ENCODE measurements at places on chromosomes 6 and 20.

- DNase-seq: peak; percentile 35
Observed at GRCh38 chr20:64057628-64058498, 5.1 kb upstream of the TCEA2 start.

GRCh38 chr20:25058847-25059810 is 1.2 kb upstream of the ACSS1 start:
- peak; percentile 30 for DNase-seq

GRCh38 chr6:81734500-81735150 is 17.9 kb downstream of the TENT5A start:
- no peak for DNase-seq

DNA sequence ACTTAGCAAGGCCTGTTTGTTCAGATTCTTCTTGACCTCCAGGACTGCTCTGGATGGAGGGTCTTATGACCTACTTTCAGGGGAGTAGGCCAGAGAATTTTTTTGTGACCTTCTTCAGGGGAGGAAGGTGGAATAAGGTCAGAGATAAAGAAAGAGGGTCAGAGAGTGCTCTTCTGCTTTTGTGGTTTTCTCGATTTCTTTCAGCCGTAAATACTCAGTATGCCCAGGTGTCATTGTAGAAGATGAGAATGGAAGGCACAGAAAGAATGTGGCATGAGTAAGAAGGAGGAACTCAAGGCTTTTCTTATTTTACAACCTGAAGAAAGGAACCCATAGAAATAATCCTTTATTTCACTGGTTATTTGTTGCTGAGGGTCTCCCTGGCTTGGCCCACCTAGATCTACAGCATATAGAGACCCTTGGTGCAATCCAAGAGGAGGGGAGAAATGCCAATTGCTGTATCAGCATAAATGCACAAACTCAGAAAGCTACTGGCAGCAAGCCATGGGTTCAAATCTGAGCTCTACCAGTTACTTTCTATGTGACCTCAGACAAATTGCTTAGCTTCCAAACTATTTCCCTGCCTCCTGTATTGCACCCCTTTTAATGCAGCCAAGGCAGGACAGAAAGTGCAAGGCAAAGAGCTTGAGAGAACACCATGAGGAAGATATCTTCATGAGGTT is 68.0 kb downstream of the OLIG3 start:
- no peak for DNase-seq

DNA sequence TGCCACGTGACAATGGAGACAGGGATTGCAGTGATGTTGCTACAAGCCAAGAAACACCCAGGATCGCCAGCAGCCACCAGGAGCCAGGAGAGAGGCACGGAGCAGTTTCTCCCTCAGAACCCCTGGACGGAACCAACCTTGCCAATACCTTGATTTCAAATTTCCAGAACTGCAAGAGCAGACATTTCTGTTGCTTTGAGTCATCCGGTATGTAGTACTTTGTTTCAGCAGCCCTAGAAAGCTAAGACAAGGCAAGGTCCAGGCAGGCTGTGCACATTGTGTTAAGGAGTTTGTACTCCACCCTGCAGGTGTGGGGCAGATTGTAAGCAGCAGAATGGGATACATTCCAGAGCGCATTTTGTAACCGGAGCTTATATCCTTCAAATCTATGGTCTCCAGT is 48.3 kb downstream of the TRERF1 start:
- peak; percentile 14 for DNase-seq

DNA sequence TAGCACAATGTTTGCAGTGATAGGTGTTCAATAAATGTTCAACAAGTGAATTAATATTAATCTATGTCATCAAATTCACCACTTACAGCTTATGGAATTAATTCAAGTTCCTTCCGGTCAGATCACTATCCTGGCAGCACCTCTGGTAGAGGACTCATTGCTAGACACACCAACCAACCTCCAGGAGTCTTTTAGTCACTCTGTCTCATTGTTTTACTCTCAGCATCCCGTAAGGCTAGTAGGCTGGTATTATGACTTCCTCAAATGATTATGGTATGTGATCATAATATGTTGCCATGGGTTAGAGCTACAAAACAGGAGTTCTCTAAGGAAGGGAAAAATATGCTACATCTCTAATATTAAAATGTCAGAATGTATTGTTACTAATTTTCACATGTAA is 21.7 kb upstream of the MMS22L start:
- no peak for DNase-seq

- DNase-seq: no peak
Observed at GRCh38 chr6:170093276-170093657, 197.6 kb downstream of the DLL1 start.

GRCh38 chr6:47529734-47530133 is 52.1 kb downstream of the CD2AP start:
- no peak for DNase-seq

Data from astrocyte of the spinal cord (primary cell).